ENCODE measurements at places on chromosomes 7 and 10.

GRCh38 chr7:67604461-67605386 lies 608.1 kb downstream of the TYW1 start:
- no peaks in the 10 kb centered on the region for H3K27me3 ChIP-seq
- H3K36me3 ChIP-seq = no peaks in the 10 kb centered on the region
- H3K4me1 ChIP-seq = no peaks in the 10 kb centered on the region
- no peak overlapping the region for H3K27ac ChIP-seq
- no peak for DNase-seq

DNA sequence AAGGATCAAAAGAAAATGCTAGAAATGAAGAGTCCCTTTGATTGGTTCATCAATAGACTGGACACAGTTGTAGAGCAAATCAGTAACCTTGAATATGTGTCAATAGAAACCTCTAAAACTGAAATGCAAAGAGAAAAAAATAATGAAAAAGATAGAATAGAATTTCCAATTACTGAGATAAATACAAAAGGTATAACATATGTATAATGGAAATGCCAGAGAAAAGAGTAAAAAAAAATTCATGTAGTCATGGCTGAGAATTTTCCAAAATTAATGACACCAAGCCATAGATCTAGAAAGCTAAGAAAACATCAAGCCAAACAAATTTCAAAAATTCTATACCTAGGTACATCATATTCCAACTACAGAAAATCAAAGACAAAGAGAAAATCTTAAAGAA lies 62.0 kb upstream of the HGF start:
- no peak overlapping the region for H3K27ac ChIP-seq
- H3K4me3 ChIP-seq = no peak overlapping the region
- H3K27me3 ChIP-seq = no peaks in the 10 kb centered on the region
- no peaks in the 10 kb centered on the region for H3K4me1 ChIP-seq

- H3K36me3 ChIP-seq = no peaks in the 10 kb centered on the region
- H3K4me1 ChIP-seq = no peaks in the 10 kb centered on the region
- no peaks in the 10 kb centered on the region for H3K27me3 ChIP-seq
- H3K4me3 ChIP-seq = no peak overlapping the region
- H3K27ac ChIP-seq = no peak overlapping the region
These were observed 11.0 kb downstream of the FAM25A start for GRCh38 chr10:87030912-87031635.

GRCh38 chr7:91103363-91103762 lies 160.9 kb upstream of the FZD1 start:
- peaks cover 3% of the 10 kb centered on the region for H3K27me3 ChIP-seq
- no peak for DNase-seq
- no peak overlapping the region for H3K4me3 ChIP-seq
- H3K4me1 ChIP-seq = no peaks in the 10 kb centered on the region
- H3K36me3 ChIP-seq = no peaks in the 10 kb centered on the region

DNA sequence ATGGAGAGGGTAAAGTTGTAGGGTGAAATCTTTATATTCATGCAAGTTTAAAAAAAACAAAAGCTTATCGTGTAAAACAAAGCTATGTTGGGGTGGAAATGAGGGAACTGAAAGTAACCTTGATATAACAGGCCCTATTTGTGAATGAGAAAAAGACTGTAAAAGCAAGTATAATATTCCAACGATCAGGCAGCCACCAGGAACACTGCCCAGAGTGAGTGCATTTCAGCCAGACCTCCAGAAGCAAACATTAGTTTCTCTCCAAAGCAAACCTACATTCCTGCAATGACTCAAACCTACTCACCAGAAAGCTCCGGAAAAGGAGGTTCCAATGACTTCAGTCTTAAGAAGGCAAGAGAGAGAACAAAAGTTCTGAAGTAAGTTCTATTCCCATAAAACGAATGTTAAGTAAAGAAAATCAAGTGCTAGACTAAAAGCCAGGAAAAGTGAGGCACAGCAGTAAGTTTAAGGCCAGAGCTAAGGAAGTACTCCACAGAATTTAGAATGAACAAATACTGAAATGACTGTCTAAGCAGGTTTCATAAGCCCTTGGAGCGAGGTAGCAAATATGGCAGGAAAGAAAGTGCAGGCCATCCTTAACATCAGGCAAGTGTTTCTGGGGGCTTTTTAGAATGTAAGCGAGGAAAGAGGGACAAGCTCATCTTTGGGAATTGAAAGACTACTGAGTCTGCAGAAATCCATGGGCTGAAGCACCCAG lies 493.1 kb downstream of the XPNPEP1 start:
- no peak for DNase-seq
- no peak overlapping the region for H3K27ac ChIP-seq
- H3K4me1 ChIP-seq = no peaks in the 10 kb centered on the region
- no peaks in the 10 kb centered on the region for H3K27me3 ChIP-seq
- H3K4me3 ChIP-seq = no peak overlapping the region
- no peaks in the 10 kb centered on the region for H3K36me3 ChIP-seq

DNA sequence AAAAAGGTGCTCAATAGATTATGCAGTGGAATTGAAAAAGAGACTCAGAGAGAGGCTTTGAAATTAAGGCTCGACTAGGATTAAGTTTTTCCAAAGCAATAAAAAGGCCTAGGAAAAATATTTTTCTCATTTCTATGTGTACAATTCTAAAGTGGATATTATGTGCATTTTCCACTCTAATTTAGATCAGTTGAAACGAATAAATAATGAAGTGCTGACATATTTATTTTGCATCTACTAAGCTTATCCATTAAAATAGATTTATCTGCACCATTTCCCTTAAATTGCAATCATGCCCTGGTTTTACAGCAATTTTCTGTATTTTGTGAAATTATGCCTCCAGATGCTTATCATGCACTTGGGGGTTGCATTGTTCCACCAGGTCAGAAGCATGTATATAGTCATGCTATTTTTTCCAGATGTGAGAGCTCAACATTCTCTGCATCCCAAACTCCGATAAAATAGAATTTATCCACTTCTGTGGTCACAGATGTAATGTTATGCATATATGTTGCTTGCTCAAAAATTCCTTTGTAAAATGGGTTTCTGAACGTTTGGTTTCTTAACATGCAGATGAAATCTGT lies 18.3 kb downstream of the FIGNL1 start:
- no peak overlapping the region for H3K4me3 ChIP-seq
- H3K36me3 ChIP-seq = peaks cover 4% of the 10 kb centered on the region
- no peaks in the 10 kb centered on the region for H3K27me3 ChIP-seq
- H3K27ac ChIP-seq = no peak overlapping the region
- H3K4me1 ChIP-seq = no peaks in the 10 kb centered on the region

DNA sequence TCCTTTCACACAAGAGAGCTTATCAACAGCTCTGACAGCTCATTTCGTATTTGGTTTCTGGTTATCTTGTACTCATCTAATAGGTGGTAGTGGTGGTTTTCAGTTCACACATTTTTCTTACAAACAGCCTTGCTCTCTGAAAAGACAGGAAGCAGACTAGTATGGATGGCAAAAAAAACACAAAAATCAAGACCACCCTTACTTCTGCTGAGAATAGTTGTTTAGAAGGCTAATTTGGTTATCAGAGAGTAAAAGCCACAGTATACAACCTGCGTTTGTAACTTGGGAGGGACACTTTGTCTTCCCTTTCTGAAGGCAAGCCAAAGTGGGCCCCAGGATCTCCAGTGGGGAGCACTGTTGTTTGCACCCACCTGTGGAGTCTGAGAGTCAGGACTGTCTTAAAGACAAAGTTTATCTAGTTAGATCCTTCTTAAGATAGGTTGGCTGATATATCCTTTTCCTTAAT lies 68.0 kb downstream of the PIP4K2A start:
- peaks cover 88% of the 10 kb centered on the region for H3K4me1 ChIP-seq
- no peak for DNase-seq
- H3K36me3 ChIP-seq = peaks cover 50% of the 10 kb centered on the region
- peak overlapping the region; percentile 69 for H3K4me3 ChIP-seq

DNA sequence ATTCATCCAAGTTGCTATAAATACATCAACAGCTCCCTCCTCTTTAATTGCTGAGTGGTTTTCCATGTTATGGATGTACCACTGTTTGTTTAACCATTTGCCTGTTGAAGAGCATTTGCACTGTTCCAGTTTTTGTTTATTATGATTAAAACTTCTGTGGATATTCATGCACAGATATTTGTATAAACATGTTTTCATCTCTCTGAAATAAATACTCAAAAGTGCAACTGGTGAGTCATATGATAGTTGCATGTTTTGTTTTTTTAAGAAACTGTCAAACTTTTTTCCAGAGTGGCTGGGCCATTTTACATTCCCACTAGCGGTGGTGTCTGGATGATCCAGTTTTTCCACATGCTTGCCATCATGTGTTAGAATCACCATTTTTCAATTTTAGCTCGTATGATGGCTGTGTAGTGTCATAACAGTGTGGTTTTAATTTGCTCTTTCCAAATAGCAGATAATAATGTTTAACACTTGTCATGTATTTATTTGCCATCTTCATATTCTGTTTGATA lies 33.6 kb downstream of the MEOX2 start:
- no peak overlapping the region for H3K27ac ChIP-seq
- no peaks in the 10 kb centered on the region for H3K27me3 ChIP-seq
- no peak overlapping the region for H3K4me3 ChIP-seq

GRCh38 chr7:51316262-51316665 lies 345 bp downstream of the COBL start:
- no peak overlapping the region for H3K27ac ChIP-seq
- peak overlapping the region; percentile 31 for H3K4me3 ChIP-seq
- peaks cover 3% of the 10 kb centered on the region for H3K4me1 ChIP-seq
- peaks cover 34% of the 10 kb centered on the region for H3K27me3 ChIP-seq
- no peak for DNase-seq

DNA sequence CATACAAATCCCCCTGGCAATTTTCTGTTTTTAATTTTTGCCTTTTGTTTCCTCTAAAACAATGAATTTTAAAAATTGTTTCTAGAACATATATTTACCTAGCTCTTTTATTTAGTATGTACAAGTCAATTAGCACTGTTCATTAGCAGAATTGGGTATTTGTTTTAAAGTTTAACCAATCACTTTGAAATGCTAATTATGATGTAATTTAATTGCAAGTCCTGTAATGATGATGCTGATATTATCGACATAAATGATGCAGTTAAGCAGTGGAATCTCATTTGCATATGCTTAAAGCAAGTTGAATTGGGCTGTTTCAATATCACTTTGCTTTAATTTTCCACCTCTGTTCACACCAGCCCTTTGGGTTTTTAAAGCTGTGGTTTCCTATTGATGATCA lies 2.7 kb downstream of the FOXP2 start:
- H3K4me3 ChIP-seq = no peak overlapping the region
- no peak for DNase-seq
- H3K36me3 ChIP-seq = no peaks in the 10 kb centered on the region
- no peaks in the 10 kb centered on the region for H3K27me3 ChIP-seq

DNA sequence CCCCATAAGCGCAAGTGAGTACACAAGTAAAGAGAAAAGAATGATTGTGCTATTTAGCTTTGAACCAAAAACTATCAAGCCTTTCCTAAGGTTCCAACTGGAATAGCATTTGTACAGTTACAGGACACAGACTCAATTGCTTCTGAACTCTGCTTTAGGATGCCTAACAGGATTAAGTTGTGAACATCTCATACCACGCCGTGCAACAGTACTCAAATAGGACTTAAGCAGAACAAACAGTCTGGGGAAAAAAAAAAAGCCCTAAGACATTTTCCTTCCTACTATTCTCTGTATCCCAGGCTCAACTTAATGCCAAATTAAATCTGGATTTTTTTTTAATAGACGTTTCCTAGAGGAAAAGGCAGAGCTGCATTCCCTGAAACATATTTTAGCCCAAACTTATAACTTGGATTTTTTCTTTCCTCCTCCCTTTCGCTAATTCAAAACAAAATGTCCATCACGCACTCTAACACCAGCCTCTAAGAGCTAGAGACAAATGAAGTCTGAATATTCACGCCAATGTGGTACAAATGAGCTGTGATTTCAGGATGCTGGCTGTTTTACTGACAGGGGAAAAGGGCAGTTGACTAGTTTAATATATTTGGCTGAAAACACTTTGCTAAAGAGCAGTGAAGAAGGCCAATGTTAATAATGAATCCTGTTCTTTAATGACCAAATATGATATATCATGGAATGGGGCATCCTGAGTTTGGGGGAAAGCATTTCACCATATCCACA lies 68.6 kb downstream of the CALD1 start:
- DNase-seq = no peak
- no peak overlapping the region for H3K27ac ChIP-seq
- H3K27me3 ChIP-seq = peaks cover 2% of the 10 kb centered on the region
- H3K4me1 ChIP-seq = peaks cover 11% of the 10 kb centered on the region
- H3K4me3 ChIP-seq = no peak overlapping the region
- no peaks in the 10 kb centered on the region for H3K36me3 ChIP-seq

DNA sequence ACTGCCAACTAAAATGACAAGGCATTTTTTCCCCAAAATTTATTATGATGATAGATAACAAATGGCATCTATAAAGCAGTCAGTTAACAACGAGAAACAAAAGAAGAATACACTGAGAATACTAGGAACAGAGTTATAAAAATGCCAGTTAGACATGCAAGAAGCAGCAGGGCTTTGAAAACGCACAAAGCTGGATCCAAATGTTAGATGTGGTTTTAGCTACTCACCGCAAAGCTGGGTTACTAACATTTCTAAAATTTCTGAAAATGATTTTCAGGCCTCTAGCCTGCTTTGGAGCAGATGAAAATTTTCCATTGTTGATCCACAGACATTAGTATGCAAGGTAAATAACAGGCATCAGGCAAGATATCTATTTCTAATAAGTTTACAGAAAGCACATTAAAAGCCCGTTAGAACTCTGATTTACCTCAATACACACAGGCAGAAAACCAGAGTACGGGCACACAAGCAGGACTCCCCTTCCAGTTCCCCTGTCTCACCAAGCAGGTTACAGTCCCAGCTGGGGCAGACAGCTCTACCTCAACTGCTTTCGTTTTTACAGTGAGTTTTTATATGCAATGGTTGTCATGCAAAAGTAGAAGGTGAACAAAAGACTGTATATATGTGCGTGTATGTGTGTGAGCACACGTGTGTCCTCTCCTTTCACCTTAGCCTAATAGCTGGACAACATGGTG lies 37.9 kb downstream of the GLI3 start:
- no peak overlapping the region for H3K4me3 ChIP-seq
- DNase-seq = peak; percentile 2
- H3K36me3 ChIP-seq = no peaks in the 10 kb centered on the region
- H3K4me1 ChIP-seq = peaks cover 2% of the 10 kb centered on the region
- H3K27me3 ChIP-seq = no peaks in the 10 kb centered on the region
- H3K27ac ChIP-seq = no peak overlapping the region
